ENCODE measurements at places on chromosomes 13 and 19.
A peak's percentile ranks its signal among the peaks of the same experiment; 100 is the strongest.

- no peak for DNase-seq
These were observed 1146.2 kb upstream of the SPRY2 start for GRCh38 chr13:81487151-81487550.

DNA sequence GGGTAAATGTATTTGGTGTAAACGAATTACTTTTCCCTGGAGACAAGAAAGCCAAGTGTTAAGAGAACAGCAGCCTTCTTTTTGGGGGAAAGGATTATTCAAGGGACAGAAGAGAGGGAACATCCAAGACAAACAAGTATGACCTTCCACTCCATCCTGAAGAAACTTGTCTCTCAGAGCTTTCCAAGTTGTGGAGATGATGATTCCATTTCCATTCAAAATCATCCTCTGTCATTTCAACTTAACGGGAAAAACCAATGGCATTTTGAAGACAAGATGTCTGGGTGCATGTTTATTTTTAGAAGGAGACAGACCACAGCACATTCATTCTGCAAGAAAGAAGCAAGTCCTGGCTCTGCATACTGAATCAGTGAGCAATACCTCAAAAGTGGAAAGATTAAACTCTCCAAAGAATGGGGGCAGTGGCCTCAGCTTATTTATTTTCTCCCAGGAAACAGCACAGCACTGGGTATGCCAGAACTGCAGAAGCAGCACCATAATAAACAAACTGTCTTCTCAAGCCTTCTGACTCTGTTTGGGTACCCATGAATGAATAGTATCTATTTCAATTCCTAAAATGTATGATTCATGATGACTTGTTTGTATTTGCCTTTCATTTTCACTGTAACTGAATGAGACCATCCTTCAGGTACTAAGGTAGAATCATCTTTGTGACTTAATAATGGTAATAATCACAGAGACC is 541.0 kb downstream of the RFC3 start:
- DNase-seq, result peak; percentile 80

GRCh38 chr13:38648912-38649311 is 38.0 kb upstream of the FREM2 start:
- no peak for DNase-seq

GRCh38 chr19:7868671-7869452 is 5.3 kb downstream of the PRR36 start:
- peak; percentile 85 for DNase-seq

GRCh38 chr19:1747285-1748114 is 5.8 kb upstream of the ONECUT3 start:
- DNase-seq, result peak; percentile 65

DNA sequence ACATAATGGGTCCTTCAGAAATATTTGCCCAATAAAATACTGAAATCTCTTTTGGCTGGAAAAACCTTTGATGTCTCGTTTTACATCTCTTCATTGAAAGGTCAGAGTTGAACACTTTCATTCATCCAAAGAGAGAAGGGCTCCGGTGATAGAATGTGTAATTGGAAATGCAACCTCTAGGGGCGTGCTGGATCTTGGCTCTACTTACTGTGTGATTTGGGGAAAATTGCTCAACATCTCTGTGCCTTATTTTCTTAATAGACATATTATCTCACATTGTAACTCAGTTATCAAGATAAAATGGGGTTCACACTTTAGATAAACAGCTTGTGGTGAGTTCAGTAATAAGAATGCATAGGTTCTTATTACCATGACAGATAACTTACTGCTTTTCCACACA is 1444.1 kb downstream of the SLITRK5 start:
- DNase-seq, result no peak

- peak; percentile 39 for DNase-seq
These were observed 7.3 kb downstream of the IRS2 start for GRCh38 chr13:109779074-109779473.

DNA sequence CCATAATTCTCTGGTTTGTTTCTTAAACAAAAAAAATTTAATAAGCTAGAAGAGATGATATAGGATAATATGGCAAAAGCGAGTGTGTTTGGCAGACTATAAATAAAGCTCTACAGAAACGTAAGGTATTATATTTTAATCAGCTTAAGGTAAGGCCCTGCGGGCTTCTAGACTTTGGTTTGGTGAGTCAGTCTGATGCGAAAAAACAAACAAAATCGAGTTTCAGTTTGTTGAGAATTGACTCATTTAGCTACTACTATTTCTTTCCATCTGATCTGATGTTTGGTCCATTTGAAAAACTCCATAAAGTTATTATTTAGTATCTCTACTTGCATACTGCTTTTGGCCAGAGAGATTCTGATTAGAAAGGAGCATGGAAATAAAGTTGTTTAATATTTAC is 138.0 kb downstream of the MIPEP start:
- DNase-seq, result no peak
